ENCODE measurements at places on chromosomes 1 and 21.

- no peak for DNase-seq
Observed at GRCh38 chr21:38853421-38853919, 47.7 kb downstream of the ETS2 start.

DNA sequence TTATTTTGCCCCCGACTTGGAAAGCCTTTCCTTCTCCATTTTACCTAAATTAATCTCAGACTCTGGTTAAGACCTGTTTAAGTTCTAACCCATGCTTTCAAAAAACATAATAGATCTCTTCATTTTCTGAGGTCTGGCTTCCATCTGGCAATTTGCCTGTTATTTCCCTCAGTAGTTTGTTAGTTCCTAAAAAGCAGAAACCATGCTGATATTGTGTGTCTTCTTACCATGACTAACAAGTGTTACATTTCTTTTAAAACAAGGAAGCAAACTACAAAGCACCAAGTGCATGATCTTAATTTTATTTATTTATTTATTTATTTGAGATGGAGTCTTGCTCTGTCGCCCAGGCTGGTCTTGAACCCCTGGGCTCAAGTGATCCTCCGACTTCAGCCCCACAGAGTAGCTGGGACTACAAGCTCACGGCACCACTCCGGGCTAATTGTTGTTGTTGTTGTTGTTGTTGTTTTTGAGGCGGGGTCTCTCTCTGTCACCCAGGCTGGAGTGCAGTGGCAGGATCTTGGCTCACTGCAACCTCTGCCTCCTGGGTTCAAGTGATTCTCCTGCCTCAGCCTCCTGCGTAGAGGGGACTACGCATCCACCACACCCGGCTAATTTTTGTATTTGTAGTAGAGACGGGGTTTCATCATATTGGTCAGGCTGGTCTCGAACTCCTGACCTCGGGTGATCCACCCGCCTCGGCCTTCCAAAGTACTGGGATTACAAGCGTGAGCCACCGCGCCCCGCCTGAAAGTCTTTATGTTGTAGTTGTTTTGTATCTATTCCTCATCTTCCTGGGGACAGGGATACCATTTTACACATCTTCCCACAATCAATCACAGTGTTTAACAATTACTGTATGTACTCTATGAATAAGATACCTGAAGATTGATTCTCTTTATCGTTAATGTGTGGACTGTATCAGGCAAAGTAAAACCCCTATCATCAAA, 1.3 kb upstream of the PATJ start:
- no peak for DNase-seq

GRCh38 chr1:33384040-33384812, 46.7 kb downstream of the PHC2 start:
- DNase-seq = no peak

DNA sequence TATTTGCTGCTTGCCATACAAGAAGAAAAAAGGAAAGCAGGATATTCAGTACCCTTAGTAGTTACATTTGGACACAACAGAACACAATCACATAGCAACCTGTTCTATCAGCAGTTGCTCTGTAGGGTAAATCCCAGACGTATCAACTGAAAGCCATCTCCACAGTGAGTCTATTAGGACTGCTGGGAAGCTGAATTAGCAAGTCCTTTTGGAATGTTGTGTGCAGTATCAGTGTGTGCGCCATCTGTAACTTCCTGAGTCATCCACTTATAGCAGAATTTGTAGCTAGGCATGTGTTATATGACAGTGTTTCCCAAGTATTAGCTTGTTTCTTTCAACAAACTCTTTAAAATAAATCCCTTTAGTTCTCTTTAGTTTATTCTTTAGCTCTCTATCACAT, 21.3 kb downstream of the CCDC30 start:
- no peak for DNase-seq

DNA sequence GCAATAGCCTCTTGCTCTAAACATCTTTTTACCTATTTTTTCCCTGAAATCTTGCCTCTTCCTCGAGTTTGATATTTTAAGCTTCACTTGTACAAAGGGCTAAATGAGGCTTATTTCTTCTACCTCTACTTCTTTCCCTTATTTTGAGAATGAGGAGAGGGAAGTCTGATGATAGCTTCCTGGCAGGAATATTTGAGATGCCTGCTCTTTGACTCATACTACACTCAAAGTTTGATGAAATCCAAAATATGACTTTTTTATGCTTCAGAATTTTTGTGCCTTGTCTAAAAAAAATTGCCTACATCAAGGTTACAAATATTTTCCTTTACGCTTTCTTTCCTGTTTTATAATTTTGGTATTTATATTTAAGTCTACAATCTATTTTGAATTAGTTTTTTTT, 624.4 kb upstream of the PLXNA2 start:
- no peak for DNase-seq

DNA sequence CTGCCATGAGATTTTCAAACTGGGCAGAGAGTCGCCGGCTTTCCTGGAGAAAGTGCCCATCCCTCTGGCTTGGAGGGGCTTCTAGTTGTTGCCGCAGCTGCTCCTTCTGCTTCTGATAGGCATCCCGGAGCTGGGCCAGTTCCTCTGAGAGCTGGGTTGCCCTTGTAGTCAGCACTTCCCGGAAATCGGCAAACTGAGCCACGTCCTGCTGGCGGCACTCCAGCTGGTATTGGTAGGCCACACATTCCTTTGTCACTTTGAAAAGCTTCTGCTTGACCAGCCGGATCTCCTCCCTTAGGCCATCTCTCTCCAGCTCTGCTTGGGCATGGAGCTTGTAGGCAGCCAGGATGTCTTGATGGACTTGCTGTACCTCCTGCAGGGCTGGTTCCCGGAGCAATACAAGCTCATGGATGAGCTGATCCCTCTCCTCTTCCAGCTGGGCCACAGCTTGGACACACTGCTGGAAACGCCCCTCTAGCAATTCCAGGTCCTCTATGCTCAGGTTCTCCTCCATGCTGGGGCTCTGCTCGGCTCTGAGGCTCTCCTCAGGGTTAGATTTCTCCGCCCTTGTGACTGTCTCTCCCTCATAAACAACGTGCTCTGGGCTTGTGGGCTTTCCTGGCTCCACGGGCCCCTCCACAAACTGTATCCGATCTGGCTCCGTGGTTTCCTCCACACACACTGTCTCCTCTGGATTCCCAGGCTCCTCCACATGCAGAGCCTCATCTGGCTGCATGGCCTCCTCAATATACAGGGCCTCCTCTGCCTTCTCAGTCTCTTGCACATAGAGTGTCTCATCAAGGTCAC, 7.3 kb downstream of the SYNC start:
- DNase-seq = no peak

GRCh38 chr1:4121834-4122512, 221.9 kb upstream of the C1orf174 start:
- DNase-seq = no peak
